ENCODE measurements at places on chromosomes 13 and 19.

- no peak for DNase-seq
Measured at GRCh38 chr13:91620670-91621141, 222.3 kb downstream of the GPC5 start.

- no peak for DNase-seq
Measured at GRCh38 chr19:54449701-54450069, 686 bp downstream of the LENG8 start.

DNA sequence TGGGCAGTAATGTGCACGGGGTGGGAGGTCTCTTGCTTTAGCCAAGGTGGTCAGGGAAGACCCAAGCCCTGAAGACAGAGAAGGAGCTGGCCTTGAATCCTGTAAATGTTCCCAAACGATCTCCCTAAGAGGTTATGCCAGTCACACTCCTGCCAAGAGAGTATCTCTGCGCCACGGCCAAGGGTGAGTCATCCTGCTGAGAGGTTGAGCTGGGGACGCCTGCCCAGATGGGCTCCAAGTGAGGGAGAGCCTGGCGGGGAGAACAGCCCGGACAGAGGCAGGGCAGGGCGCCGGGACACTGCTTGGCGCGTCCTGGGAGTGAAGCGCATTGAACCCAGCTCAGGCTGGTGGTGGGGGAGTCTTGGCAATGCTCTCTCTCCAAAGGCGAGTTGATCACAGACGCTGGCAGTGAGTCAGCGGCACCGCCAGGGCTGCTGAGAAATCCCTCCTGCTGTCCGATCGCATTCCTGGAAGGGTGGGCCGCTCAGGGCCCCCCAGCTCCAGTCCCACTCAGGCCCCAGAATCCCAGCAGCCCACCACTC lies 16.4 kb downstream of the SULT2B1 start:
- DNase-seq: no peak

- no peak for DNase-seq
Measured at GRCh38 chr13:19984430-19985218, 26.1 kb downstream of the ZMYM2 start.

GRCh38 chr13:110507678-110508381 lies 53.7 kb downstream of the RAB20 start:
- no peak for DNase-seq

- DNase-seq: no peak
Measured at GRCh38 chr19:55113570-55114039, 3.8 kb downstream of the PPP1R12C start.

DNA sequence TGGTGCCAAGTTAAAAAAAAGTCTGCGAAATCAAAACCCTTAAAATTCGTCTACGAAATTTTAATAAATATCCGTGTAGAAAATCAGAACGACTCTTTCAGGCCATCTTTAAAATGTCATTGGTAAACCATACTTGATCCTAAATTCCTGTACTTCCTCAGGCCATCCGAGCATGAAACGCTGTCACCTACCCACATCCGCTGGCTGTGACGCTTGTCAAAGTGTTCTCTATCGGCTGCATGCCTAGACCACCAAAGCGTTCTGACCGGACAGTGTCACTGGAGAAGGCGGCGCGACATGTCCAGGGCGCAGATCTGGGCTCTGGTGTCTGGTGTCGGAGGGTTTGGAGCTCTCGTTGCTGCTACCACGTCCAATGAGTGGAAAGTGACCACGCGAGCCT lies 119.0 kb upstream of the CLDN10 start:
- DNase-seq: no peak

GRCh38 chr19:38975861-38976271 lies 324 bp upstream of the FBXO17 start:
- DNase-seq: no peak

- no peak for DNase-seq
Measured at GRCh38 chr13:24505756-24506155, 6.8 kb downstream of the PARP4 start.

GRCh38 chr19:45670670-45671453 lies 2.8 kb downstream of the GIPR start:
- DNase-seq: no peak

DNA sequence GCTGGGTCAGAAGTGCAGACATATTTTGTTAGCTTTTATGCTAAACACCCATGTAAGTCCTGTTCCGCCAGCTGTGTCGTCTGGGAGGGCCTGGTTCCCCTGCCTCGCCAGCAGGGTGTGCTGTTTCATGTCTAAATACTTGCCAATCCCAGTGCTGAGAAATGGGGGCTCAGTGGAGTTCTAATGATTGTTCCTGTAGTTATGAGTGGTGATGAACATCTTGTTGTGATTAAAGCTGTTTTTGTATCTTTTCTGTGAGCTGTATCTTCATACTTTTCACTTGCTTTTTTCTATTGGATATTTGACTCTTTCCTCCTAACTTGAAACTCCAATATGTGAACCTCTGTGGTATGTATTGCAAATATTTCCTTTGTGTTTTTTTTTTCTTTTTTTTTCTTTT lies 32.7 kb downstream of the KDM4B start:
- DNase-seq: peak; percentile 64

- no peak for DNase-seq
Measured at GRCh38 chr13:101018720-101019119, 344.1 kb upstream of the TMTC4 start.

DNA sequence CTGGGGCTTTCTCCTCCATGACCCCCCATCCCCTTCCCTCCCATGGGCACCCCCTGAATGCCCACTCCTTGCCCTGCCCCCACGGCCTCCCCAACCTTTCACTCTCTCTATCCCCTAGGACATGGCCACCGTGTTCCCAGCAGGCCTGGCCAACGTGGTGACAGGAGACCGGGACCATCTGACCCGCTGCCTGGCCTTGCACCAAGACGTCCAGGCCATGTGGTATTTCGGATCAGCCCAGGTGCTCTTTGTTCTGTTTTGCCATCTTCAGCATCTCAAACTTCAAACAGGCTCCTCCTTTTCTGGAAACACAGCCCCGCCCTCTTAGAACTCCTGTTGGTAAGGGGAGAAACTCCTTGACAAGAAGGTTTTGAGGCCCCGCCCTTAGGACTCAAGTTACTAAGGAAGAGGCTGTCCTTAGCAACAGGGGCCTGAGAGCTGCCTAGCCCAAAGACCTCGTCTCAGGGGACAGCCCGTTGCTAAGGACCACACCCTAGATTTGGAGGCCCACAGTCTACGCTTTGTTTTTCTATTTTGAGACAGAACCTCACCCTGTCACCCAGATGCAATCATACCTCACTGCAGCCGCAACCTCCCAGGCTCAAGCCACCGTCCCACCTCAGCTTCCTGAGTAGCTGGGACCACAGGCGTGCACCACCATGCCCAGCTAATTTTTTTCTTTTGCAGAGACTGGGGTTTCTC lies 5.1 kb upstream of the FLT3LG start:
- DNase-seq: no peak

- no peak for DNase-seq
Measured at GRCh38 chr13:46134961-46135522, 30.2 kb upstream of the CPB2 start.

DNA sequence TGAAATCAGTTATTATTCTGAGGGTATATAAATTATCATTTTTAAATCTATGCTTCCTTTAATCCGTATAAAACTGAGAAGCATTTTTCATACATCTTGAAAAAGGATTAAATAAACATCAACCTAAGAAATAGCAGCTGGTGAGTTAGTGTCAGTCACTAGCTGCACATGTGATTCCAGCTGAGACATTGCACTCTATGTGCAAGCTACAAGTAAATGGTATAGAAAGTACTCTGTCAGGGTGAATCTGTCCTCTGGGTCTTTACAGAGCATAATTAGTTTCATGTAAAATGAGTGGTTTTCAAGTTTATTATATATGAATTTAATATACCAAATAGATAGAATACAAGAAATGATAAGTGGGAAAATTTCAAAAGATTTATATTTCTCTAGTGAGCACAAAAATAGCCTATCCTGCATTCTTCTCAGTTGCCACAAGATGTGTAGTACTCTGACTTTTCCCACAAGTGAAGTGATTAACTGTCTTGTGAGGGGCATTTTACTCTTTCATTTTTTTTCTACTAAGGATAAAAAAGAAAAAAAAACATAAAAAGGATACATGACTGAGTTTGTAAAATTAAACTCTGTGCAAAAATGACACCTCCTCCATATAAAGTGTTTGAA lies 1372.1 kb downstream of the PCDH9 start:
- DNase-seq: no peak

- no peak for DNase-seq
Measured at GRCh38 chr13:44142941-44143665, 230.5 kb upstream of the SERP2 start.

DNA sequence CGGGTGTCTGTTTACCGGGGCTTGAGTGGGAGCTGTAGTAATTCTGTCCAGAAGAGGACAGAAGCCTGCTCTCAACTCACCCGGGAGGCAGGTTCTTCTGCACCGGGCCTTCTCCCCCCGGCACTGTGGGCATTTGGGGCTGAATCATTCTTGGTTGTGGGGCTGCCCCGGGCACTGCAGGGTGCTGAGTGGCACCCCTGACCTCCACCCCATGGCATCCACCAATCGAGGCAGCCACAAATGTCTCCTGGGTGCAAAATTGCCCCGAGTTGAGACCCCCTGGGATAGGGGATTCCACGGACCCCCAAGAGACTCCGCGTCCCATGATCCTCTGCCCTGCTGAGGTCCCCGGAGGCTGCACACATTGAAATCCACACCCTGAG lies 68.8 kb downstream of the GNG7 start:
- DNase-seq: no peak

DNA sequence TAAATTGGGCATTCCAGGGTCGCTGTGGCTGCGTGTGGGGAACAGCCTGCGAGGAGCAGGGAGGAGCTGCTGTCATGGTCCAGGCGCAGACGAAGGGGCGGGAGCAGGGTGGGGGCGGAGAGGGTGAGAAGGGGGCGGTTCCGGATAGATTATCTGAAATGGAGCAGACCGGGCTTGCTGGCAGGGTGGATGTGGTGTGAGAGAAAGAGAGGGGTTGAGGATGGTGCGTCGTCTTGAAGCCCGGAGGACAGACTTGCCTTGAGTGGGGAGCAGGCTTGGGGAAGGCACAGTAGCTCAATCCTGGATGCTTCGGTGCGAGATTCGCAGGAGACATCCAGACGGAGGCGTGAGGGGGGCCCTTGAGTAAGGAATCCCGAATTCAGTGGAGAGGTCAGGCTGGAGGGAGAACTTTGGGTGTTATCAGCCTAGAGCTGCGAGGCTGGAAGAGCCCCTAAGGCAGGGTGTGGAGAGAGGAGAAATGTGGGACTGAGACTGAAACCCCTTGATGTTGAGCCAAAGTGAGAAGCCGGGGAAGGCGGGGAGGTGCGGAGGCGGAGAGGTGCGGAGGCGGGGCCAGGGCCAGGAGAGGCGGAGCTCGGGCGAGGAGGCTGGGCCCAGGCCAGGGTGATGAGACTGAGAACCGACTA lies 40.6 kb downstream of the DPF1 start:
- DNase-seq: no peak

GRCh38 chr19:44557933-44558332 lies 28.5 kb upstream of the CEACAM20 start:
- no peak for DNase-seq

- DNase-seq: no peak
Measured at GRCh38 chr19:28166025-28166424, 1046.9 kb downstream of the UQCRFS1 start.

- DNase-seq: no peak
Measured at GRCh38 chr13:29935309-29935981, 85.0 kb upstream of the UBL3 start.

DNA sequence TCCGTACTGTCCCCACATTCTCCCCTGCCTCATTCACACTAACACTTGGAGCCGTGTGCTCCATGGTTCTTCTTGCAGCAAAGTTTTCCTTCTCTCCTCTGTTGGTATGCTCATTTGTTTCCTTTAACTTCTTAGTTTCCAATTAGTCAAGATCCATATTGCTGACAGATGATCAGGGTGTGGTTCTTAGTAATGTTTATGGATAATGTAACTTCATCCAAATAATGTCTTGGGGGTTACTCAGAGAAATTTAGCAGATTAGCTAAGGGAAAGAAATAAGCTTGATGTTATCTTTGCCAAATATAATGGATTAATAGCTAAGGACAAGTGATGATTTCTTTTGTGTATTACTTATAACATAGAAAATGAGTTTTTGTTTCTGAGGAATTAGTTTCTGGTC lies 174.4 kb downstream of the NUFIP1 start:
- no peak for DNase-seq

- DNase-seq: peak; percentile 66
Measured at GRCh38 chr19:17847538-17848366, at the start of gene JAK3. JAK3 (minus strand) TSS chr19:17847982; CDS start chr19:17844417, 3,565 bp downstream.

DNA sequence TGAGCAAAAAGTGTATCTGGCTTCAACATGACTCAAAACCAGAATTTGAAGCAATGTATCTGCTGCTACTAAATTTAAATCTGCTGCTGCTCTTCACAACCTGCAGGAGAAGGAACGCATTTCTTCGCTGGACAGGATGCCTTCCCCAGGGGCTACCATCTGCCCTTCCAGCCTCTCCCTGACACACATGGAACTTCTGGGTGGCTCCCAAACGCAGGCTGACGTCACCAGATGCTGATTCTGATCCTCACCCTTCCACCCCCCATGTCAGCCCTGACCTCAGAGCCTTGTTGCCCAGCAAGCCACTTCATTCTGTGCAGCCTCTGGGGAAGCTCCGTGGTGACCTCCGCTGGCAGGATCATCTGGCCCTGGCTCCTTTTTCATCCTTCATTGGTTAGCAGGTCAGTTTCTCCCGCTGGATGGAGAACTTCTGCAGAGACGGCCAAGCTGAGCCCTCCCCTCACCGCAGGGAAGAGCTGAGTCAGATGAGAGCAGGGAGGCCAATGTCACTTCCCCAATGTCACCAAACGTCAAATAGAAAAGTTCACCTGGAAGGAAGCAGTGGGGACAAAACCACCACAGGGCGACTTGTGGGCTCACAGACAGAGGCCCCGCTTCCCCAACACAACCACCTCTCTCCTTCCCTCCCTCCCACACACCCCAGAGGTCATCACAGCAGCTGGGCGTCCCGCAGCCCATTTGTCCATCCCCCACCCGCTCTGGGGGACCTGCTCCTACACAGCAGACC lies 14.0 kb upstream of the RAB20 start:
- DNase-seq: no peak

- DNase-seq: no peak
Measured at GRCh38 chr13:51953347-51954195, 57.7 kb downstream of the ATP7B start.

DNA sequence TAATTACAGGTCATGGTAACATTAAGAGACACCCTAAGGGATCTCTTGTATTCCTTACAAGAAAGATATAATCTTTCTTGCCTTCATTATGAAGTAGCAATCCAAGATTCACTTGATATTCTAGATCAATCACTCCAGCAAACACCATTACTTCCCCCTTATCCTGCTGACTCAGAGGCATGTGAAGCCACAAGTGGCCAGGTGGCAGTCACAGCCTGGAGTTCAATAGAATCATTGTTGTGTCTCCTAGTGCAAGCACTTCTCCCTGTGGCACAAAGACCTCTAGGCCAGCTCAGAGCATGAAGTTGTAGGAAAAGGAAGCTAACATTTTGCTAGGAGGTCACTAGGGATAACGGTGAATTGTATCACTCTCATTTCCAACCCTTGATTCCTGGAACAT lies 864.3 kb upstream of the ATXN8OS start:
- no peak for DNase-seq

GRCh38 chr19:7152568-7152967 lies 83.1 kb downstream of the ZNF557 start:
- DNase-seq: no peak

Data from D721Med (cell line).